ENCODE measurements at places on chromosomes 5 and 9.

DNA sequence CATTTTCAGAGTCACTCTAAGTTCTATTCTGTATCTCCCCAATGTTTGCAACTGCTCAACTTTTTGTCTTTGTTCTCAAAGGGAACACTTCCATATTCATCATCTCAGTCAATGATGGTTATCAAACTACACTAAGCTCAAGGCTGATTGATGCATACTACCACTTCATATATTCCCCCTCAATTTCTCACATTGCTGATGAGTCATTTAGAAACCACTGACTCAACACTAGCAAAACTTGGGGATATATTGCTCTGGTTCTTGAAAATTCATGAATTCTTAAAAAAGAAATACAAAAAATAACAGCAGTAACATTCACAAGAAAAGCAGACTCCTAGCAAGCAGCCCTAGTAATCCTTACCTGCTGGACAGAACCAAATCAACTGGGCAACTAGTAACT lies 52.2 kb downstream of the ABHD17B start:
- no peak for DNase-seq

- DNase-seq = peak; percentile 57
These were observed 27.9 kb downstream of the USP20 start for GRCh38 chr9:129863059-129863690.

DNA sequence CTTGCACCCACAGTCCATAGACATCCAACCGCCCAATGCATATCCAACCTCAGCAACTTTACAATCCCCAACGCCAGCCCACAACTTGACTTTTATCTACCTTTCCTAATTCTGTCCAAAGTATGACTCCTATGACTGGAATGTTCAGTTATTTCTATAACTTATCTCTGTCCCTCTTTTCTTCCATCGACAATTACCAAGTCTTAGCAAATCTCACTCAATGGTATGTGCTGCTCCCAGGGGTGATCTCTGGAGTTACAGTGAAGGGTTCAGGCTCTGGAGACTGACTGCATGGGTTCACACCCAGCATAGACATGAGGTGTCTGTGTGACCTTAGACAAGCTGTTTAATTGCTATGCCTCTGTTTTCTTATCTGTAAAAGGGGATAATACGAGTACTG lies 106.9 kb downstream of the SPOCK1 start:
- DNase-seq = no peak

DNA sequence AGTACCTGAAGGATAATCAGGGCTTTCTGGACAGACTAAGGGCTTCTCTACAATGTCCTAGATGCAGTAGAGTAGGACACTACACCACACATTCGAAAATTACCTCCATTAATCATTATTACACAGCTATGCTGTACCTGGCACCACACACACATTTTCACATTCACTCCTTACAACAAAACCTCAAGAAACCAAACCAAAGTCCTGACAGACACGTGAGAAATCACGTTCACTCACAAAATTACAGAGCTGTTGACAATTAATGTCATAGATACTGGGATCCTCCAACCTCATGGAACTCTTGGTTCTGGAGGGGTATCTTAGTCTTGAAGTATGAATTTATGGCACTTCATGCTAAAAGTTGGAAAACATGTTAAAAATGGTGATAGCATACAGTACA lies 16.3 kb downstream of the UBQLN1 start:
- no peak for DNase-seq

- no peak for DNase-seq
These were observed 54.3 kb downstream of the MTMR12 start for GRCh38 chr5:32258424-32258823.

DNA sequence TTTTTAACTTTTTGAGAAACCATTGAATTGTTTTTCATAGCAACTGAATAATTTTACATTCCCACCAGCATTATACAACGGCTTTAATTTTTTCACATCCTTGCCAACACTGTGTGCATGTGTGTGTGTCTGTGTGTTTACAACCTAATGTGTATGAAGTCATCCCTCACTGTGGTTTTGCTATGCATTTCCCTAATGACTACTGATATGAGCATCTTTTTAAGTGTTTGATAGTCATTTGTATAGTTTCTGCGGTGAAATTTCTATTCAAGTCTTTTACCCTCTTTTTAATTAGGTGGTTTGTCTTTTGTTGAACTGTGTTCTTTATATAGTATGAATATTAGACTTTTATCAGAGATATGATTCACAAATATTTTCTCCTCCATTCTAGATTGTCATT lies 263.1 kb upstream of the COX7C start:
- DNase-seq = no peak

- DNase-seq = no peak
These were observed 17.0 kb downstream of the LHX3 start for GRCh38 chr9:136187683-136188586.

DNA sequence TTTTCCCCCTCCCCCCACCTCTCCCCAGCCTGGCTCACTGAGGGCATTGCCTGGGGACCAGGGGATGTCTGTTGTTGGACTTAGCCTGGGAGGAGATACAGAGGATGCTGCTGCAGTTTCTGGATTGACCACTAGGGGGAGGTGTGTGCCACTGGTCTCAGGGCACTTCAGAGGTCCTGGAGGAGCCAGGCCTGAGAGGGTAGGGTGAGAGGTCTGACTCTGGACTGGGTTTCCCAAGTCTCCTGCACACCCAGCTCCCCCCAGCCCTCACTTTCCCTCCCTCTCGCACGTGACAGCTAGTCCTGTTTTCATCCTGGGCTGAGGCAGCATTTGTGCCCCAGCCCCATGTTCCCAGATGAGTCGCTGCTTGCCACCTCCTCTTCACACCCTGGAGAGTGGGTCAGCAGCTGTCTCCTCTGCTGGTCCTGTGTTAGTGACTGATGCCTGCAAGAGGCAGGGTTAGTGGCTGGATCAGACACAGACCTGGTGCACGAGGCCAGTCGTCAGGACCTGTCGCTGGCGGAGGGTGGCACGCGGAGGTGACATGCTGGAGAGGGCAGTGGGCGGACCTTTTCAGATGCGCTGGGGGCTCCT lies 4.4 kb downstream of the IL3 start:
- peak; percentile 90 for DNase-seq

- no peak for DNase-seq
These were observed 3.4 kb downstream of the ADGRD2 start for GRCh38 chr9:124453586-124454191.

- no peak for DNase-seq
These were observed 2.9 kb downstream of the AK1 start for GRCh38 chr9:127874301-127875221.

- no peak for DNase-seq
These were observed 117.7 kb upstream of the MSX2 start for GRCh38 chr5:174606646-174607045.

DNA sequence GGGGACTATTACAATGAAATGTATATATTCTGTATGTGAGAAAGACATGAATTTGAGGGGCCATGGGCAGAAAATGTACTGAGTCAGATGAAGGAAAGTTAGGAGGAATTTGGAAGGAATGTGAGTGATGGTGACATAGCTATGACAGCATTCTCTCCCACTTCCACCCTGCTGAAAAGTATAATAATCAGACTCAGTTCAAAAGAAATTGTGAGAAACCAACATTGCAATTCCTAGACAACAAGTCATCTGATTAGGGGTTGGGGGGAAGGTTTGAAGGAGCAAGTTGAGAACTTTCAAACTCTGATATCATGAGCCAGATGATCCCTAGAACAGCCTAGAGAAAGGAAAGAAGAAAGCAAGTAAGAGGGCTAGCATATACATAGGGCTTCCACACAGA lies 370.6 kb downstream of the DMRTA1 start:
- no peak for DNase-seq

DNA sequence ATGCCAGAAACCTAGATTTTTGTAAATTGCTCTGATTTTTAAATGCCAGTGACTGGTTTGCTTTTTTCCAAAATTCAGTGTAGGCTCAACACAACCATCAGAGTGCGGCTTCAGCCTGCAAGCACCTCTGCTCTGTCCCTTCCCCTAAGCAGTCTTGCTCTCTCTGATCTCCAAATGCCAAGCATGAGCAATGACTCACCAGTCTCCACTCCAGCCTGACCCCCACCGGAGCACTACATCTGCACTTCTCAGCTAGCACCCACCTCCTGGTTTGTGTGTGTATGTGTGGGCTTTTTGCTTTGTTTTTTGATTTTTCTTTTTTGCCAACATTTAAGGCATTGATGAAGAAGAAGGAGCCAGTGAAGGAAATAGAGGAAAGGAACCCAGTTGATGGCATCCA lies 61.4 kb upstream of the ADRA1B start:
- no peak for DNase-seq

DNA sequence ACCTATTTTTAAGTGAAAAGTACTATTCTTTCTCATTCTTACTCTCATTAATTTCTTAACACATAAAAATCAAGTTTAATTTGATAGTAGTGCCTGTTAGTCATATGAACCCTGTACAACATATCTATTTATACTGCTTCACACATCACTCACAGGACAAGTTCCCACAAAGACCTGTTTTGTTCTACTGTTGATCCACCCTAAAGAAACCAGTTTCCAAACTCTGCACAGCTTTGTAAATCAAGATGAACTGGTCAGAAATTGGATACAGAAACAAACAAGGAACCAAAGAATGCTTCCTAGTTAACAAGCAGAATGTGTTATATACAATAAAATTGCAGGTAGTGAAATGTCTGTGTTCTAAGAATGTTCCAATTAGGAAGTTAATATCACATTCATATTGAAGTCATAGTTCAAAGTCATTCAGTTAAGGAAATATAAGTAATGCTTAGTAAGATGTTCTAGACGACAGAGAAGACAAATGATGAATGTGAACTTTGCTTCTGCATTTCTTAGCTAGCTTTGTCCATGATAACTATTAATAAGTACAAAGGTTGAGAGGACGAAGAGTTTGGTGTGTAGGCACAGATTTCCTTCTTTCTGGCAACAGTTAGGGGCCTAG lies 33.4 kb downstream of the C9orf85 start:
- no peak for DNase-seq

- no peak for DNase-seq
These were observed 797 bp upstream of the CCL27 start for GRCh38 chr9:34663303-34663605.

DNA sequence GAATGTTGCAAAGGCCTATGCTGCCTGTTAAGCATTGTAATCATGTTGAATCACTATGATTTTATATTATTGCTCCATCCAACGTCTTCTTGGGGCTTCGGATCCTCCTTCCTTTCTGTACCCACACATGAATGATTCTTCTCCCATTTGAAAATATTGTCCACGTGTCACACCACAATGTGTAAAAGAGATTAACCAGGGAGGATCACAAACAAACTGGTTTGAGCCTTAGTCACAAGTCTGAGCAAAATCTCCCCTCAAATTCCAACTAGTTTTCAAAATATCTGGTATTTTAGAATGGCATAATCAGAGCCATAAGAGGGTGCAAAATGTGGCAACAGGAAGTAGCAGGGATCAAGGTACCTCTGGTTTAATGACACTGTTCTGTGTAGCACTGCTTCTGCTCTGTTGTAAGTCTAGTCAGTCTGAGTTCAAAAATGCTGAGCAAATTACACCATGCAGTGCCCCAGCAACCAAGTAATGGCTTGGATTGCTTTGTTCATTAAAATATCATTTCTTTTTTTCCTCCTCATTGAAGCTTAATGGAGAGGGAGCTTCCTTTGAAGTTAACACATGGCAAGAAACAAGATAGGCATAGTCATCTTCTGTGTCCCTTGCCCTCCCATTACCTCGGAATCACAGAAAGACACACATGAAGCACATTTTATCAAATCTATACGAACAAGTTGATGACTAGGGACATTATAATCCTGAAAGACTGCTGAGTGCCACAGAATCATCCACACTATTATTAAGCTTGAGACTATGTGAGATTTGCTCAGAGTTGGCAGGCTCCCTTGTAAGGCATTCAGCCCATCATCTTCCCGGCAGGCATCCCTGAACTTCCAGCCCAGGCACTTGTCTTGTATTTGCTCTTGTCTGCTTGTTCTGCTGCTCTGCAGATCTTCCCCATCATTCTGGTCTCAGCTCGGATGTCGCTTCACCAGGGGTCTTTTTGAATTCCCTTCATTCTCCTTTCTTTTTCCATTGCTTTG lies 102.0 kb upstream of the PRLR start:
- DNase-seq = no peak

DNA sequence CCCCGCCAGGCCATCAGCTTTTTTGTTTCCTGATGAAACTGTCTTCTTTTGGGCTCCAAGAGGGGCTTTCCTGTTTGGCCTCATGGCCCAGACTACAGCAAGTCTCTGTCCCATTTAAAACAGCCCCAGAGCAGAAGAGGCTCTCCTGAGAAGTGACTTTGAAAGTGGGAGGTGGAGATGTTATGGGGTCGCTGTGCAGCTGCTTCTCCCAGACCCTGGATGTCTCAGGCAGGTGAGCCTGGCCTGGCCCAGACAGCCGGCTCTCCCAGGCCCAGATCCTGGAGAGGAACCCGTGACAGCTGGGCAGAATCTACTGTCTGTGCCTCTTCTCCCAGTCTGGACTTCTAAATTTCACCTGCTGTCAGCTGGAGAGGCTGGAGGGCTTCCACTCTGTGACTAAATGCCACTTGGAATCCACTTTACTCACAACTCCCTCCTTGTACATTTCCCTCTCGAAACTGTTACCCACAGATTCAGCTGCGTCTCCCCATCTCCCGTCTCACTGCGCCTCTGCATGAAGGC lies 20.6 kb downstream of the FAM78A start:
- no peak for DNase-seq

GRCh38 chr5:9851458-9851857 lies 221.3 kb upstream of the TAS2R1 start:
- no peak for DNase-seq

DNA sequence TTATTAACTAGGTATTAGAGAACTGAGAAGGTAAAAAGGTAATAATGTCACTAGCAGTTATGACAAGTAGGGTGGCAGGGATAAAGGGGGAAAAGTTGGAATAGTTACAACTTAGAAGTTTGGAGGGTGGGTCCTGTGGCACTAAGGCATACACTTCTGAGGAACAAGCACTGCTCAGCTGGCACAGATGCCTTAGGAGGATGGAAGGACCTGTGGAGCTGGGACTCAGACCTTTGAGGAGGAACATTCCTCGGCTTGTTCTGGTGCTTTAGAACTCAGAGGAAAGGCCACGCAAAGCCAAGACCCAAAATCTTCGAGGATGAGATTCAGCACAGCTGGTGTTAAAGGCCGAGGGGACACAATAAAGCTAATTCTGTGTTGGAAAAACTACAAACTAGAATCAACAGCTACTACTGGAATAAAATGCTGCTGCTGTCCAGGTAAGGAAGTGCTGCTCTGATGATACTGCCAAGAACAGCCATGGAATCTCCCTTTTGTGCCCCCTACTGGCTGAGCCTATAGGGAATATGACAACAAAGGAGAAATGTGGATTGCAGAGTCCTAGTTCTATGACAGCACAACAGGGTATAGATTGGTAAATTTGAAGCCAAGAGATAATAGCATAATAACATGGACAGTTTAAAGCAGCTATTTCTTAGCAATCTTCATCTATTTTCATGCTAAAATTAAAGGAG lies 126.7 kb downstream of the SLC25A46 start:
- DNase-seq = no peak

- DNase-seq = no peak
These were observed 179.0 kb downstream of the C9orf50 start for GRCh38 chr9:129441852-129442251.

DNA sequence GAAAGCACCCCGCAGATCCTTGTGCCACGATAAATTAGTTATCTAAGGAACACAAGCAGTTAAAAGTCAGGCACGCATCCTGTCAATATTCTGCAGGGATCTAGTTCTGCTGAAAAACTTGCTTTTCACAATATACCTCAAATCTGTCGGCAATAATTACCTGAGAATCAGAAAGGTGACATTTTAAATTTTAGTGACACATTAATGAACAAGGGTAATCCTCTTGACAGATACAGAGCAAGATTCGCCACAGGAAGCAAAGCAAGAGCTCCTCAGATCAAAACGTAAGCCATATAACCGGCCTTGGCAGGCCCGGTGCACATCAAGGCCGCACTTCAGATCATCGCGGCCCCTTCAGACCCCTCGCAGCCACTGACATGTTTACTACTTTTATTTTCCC lies 185.7 kb downstream of the ATPSCKMT start:
- DNase-seq = no peak

Data from stimulated activated CD4-positive, alpha-beta T cell treated with anti-CD3 and anti-CD28 coated beads, Interleukin-12 subunit alpha, Interleukin-12 subunit beta, amount 100 ng/mL, for 24 hours (primary cell).